Muscle of arm (tissue), 14 donors: ENCODE measurements at places on chromosomes 12 and 14. TPM values are rescaled to one million over a fixed set of nuclear protein-coding genes. Genes with fewer than 3 reads are reported as not detected.
A peak's percentile ranks its signal among the peaks of the same experiment; 100 is the strongest.

Gene P2RX2
- not detected for polyA plus RNA-seq

Gene NYNRIN
- 52.6 TPM for polyA plus RNA-seq

Gene TESPA1
- polyA plus RNA-seq, result 0.99 TPM

Gene SMCO2
- polyA plus RNA-seq, result 0.84 TPM

Gene PDE6H
- polyA plus RNA-seq, result not detected

Gene FLRT2
- polyA plus RNA-seq, result 101 TPM

Gene BMP4
- polyA plus RNA-seq, result 25.4 TPM

- no peak for DNase-seq
Measured at GRCh38 chr14:63435838-63436237, 107.3 kb downstream of the PPP2R5E start.

GRCh38 chr12:68932961-68933893, at the start of gene CPM:
TSS of gene CPM (minus strand) at chr12:68933171. CDS start at chr12:68932837, 334 bp downstream.
- peak; percentile 23 for DNase-seq

DNA sequence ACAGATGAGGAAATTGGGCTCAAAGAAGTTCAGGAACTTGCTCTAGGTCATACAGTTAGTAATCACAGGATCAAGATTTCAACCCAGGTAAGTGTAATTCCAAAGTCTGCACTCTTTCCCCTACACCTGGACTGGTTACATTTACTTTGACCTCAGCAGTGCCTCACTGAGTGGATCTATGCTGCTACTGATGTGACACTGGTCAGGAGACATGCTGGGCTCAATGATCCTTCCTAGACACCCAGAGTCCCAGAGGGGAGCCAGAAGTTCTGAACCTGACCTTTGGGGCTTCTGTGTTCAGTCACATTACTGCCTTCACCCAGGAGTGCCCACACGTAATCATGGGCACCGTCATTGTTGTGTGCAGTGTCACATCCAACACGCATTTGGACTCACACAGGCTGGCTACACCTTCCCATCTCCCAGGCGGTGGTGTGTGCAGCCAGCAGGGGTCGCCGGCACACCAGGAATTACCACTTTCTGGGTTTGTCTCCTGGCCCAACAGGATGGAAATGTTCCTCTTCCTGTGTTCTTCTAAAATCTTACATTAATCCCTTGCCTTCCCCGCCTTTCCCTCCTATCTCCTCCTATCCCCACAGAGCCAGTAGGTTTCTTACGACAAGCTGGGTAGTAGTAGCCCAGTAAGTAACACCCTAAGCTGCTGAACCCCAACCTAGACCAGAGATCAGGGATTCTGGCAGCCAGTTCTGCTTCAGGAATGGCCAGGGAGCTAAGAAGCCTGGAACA, 25.6 kb downstream of the CALCOCO1 start:
- DNase-seq, result peak; percentile 86

DNA sequence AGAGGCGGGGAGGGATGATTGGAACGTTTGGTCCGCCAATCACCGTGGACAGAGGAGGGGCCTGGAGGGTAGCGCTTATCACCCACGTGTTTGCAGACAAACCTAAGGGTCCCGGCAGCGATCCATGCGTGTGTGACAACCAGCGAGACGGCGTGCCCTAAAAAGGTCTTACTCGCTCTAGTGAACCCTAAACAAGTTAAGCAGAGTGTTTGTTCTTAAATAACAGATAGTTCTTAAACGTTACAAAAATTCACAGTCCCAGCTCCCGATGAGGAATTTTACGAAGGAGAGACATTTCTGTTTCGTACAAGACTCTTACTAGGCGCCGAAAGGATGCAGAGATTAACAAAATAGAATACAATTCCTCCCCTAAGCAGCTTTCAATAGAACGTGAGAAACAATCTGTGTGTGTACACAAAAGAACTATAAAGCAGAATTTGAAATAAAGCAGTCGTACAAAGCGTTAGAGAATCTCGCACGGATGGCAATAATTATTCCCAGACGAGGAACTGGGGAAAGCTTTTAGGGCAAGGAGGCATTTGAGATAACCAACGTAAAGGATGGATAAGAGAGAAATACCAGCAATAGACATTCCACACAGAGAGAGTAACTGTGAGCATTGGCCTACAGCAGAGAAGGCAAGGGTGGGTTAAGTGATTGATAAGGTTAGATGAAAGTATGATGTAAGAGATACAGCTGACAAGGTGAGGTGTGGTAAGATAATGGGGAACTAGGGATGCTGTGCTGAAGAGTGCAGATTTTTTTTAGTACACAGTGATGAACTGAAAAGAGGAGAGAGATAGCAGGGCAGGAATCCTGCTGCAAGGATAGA, 831 bp upstream of the RPS6KA5 start:
- no peak for DNase-seq

GRCh38 chr12:9727813-9728212, 5.1 kb downstream of the CLECL1 start:
- no peak for DNase-seq

DNA sequence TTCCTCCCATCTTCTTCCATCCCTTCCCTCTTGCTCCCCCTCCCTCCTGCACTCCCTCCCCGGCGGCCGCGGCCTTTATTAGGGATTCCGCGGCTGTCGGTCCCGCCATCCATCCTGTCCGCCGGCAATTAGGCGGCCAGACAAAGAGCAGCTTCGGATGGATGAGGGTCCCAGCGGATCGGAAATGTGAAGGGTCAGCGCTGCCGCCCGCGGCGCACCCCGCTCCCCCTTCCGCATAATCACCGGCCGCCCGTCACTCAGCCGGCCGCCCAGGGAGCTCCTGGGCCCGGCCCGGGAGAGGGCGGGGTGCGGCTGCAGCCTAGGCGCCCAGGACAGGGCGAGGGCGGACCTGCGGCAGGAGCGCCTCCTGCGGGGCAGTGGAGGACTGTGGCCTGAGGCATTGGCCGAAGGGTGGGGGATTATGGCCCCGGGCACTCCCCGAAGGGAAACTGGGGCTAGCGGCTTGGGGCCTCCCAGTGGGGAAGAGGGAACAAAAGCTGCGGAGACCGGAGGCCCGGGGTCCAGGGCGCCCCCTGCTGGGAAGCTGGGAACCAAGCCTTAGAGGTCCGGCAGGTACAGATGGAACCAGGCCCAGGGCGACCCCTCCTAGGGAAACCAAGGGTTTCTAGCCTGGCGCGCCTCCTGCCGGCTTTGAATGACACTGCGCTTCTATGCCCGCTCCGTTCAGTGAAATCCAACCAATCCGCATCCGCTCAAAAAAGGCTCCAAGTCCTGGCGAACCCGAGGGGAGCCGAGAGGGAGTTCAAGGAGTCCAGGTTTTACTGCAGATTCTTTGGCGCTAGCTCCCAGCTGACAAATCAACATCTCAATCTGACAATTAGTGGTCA, 4.4 kb upstream of the DNAJC22 start:
- peak; percentile 66 for DNase-seq

- DNase-seq, result no peak
Measured at GRCh38 chr12:132070298-132070697, 73.8 kb downstream of the DDX51 start.
